ENCODE measurements at places on chromosomes 13 and 19.

- peak; percentile 33 for DNase-seq
Measured at GRCh38 chr19:46288896-46289588, 7.8 kb upstream of the HIF3A start.

DNA sequence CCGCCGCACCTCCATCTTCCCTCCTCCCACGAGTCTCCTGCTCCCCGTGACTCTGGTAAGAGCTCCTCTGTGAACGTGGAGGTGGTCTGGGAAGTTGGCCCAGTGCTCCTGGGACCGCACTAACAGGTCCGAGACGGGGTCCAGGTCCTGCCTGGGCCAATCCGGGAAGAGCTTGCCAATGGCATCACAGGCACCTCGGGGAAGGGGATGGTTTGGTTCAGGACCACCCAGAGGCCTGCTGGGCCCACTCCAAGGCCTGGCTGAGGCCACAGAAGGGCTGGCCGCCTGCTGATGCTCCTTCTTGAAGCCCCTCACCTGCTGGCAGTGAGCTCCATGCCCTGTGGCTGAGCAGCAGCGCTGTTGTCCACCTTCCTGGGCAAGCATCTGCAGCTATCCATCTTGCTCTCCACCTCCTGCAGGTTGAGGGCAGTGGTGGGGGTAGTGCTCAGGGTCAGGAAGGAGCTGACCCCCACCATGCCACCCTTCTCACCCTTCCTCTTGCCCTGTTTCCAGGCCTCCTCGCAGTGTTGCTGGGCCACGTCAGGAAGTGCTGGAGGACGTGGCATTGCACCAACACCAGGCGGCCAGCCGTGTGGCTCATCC is 41.2 kb upstream of the TPM4 start:
- DNase-seq: no peak

DNA sequence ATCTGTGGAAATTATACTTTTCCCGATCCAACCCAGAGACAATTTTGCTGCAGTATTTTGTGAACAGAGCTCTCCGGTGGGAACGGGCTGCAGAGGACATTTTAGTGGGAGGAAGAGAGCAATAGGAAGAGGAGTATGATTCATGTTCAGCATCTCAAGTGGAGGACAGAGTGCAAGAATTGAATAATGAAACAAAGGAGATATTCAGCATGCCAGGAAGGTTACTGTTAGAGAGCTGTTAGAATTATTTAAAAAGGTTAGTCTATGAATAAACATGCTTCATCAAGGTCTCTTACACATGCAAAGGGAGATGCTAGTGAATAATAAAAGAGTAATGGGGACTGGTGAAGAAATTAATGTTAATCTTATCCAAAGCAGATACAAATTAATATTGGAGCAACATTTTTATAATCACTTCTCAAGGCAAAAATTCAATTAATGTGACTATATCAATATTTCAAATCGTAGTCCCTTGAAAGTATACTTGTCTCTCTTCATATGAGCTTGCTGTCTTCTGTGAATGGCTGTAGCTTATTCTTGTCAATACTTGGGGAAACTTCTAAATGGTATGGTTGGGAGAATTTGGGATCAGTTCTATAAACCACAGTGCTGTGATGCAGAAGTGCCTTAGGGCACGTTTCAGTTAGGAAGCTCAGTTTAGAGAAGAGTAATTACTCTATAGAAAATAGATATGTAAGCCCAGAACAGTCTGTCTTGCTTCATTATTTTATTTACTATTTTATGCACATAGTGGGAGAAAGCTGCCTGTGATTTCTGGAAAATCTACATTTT is 1165.8 kb downstream of the OLFM4 start:
- DNase-seq: no peak

GRCh38 chr13:75437582-75438318 is 44.2 kb downstream of the TBC1D4 start:
- DNase-seq: peak; percentile 26

GRCh38 chr19:4369109-4369887 is 25.9 kb downstream of the MPND start:
- peak; percentile 64 for DNase-seq

GRCh38 chr19:28961772-28962500 is 251.0 kb downstream of the UQCRFS1 start:
- DNase-seq: no peak

GRCh38 chr13:94335761-94336526 is 143.5 kb downstream of the DCT start:
- no peak for DNase-seq

- no peak for DNase-seq
Measured at GRCh38 chr19:47499371-47499770, 15.4 kb upstream of the KPTN start.

DNA sequence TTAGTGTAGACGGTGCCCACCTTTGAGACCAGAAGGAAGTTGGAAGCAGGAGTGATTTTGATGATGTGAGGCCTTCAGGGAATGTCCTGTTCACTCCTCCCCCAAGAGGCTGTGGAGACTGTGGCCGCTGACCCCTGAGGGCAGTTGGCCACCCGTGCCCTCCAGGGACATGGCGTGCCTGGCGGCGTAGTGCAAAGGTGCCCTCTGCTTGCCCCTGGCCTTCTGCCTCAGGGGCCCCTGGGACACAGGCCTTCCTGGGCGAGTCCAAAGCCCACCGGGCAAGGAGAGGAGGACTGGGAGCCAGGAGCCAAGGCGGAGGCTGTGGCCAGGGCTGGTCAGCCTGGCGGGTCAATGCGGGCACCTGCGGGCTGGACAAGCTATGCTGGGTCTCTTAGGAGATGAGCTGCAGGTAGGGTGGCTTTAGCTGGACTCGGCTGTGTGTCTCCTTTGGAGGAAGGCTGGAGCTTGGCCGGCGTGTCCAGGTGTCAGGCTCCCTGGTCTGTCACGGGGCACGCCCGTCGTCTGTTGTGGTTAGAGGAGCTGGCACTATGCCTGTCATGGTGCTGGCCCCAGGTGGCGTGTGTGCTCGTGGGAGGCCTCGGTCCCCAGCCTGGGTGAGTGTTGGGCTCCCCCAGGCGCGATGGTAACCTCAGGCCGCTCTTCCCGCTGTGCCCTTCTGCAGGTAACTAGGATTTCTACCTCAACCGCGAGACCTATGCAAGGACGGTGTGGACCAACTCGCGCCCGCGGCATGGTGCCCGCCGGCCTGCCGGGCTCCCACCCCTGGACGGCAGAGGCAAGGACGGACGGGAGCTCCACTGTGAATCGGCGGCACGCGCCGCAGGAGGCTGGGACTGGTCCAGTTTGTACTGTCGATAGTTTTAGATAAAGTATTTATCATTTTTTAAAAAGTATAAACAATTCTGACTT is 6.8 kb downstream of the PLEKHJ1 start:
- no peak for DNase-seq

DNA sequence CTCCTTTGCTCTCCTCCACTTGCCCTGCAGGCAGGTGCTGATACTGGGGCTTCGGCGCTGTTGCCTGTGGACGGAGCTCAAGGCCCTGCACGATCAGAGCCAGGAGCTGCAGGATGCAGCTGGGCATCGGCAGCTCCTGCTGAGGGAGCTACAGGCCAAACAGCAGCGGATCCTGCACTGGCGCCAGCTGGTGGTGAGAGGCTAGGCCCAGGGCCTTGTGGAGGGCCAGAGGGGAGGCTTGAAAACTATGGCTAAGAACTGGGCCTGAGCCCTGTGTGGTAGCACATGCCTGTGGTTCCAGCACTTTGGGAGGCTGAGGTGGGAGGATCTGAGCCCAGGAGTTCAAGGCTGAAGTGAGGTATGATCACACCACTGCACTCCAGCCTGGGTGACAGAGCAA is 6.3 kb downstream of the HAUS5 start:
- no peak for DNase-seq

- DNase-seq: no peak
Measured at GRCh38 chr19:46118136-46118535, 6.4 kb downstream of the IGFL3 start.

DNA sequence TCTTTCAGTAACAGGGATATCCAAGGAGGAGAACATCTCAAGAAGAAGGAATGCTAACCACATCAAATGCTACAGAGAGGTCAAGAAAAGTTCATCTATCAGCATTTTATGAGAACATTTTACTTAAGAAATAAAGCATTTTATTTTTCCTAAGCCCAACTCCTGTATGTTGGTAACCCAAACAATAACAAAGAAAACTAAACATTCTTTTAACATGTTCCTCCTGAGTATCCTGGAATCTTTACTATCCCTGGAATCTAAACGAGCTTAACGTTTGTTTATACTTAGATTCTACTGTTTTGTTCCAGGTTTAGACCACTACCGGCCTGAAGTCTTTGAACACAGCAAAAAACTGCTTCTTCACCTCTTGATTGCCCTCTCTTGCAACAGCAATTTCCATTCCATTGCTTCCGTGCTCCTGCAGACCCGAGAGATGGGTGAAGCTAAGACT is 89.7 kb downstream of the ZAR1L start:
- DNase-seq: no peak

- DNase-seq: no peak
Measured at GRCh38 chr13:33213024-33213768, 72.4 kb downstream of the STARD13 start.

GRCh38 chr13:91331047-91331915 is 16.2 kb upstream of the MIR17HG start:
- DNase-seq: no peak

- DNase-seq: no peak
Measured at GRCh38 chr19:17379221-17379631, 2.1 kb upstream of the PLVAP start.

DNA sequence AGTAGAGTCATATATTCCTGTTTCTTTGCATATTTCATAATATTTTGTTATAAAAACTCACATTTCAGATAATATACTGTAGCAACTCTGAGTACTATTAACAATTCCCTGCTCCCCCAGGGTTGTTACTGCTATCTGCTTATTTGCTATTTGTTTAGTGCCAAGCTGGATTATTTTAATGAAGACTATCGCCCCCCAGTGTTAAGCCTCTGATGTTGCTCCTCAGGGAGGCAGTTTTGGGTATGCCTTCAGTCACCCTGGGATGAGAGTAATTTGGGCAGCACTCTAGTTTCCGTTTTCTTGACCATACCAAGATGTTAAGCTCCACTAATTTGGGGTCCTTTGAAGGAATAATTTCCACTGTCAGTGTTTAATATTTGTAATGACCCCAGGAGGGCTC is 46.0 kb downstream of the MICU2 start:
- DNase-seq: no peak

GRCh38 chr13:114309806-114310410 is 4.4 kb upstream of the CHAMP1 start:
- DNase-seq: no peak

DNA sequence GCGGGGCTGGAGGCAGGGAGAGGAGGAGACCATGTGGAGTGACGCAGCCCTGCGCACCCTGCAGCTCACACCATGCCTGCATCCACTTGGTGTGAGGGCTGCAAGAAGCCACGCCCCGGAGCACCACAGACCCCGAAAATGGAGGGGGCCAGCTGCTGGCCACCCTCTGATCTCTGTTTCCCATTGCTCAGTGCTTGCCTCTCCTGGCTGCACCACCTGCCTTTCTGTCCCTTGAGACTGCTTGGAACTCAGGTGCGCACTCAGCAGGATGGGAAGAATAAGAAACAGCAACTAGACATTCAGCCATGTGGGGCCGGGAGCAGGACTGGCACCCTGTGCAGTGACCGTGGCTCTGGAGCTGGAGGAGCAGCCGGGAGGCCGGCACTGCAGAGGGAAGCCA is 64.0 kb downstream of the ANKRD10 start:
- no peak for DNase-seq

- DNase-seq: no peak
Measured at GRCh38 chr13:80923907-80924306, 583.0 kb upstream of the SPRY2 start.

GRCh38 chr13:44448373-44448772 is 74.7 kb downstream of the SERP2 start:
- DNase-seq: no peak

DNA sequence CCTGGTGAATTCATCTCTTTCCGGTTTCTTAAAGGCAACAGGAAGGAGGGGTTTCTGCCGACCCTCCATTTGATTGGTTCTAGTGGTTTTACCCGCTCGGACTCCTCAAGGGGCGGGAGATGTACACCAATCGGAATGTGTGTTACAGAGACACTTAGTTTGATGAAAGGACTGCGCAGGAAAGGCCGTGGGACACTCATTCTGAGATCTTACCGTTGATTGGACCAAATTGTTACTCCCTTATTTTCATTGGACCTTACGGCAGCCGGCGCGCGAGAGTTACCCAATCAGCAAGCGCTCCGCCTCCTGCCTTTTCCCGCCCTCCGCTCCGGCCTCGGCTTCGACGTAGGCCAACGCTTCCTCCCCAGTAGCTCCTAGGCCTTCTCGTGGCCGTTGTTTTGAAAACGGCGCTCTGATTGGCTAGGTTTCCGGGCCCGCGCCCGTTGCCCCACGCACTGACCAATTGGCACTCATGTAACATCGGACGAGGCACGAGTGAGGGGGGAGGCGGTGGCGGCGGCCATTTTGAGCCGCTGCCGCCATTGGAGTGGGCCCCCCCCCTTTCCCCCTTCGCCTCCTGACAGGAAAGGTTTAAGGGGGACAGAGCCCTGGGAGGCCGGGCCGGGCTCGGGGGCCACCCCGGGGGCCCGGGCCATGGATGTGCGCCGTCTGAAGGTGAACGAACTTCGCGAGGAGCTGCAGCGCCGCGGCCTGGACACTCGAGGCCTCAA is at the start of gene HNRNPUL1:
HNRNPUL1 (plus strand) TSS at position 523 of the 731 bp plus-strand sequence; CDS start at position 655, 132 bp downstream.
- peak; percentile 97 for DNase-seq

- peak; percentile 50 for DNase-seq
Measured at GRCh38 chr19:58562122-58563033, 4.0 kb upstream of the UBE2M start.

DNA sequence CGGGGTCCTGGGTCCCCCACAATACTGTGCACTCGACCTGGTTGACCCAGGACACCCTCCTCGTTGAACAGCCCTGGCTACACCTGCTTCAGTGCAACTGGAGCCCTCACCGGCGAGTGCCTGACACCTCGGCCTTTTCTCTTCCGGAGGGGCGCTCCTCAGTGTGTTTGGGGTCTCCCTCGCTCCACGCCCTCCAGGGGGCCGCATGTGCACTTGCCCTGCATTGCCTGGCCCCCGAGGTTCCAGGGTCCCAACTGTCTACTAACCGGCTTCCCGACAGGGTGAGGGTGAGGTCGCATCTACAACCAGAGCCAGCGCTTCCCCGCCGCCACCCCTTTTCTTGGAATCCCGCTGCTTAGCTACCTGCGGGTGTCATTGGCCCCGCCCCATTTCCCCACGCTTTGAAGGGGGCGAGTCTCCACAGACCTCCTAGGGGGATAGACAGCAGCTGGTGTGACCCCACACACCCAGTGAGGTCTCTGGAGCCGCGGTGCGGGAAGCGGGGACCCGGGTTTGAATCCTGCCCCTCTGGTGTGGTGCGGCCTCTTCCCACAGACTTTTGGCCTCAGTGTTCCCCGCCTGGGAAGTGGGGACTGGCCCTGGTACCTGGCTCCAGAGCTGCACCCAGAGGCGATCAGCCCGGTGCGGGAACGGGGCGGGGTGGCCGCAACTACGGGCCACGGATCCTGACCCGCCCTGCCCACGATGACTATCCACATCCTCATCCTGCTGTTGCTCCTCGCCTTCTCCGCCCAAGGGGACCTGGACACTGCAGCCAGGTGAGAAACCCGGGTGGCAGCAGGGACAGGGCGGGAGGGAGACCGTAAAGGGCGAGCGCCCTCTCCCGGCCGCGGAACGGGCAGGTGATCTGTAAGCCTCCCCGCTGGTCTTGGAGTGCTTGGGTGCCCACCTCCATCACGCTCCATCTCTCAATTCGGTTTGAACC is at the start of gene ADM5:
ADM5 (plus strand) TSS at position 462 of the 946 bp plus-strand sequence; CDS start at position 706, 244 bp downstream.
- no peak for DNase-seq

GRCh38 chr13:54709546-54709945 is 1680.9 kb downstream of the OLFM4 start:
- no peak for DNase-seq

- DNase-seq: no peak
Measured at GRCh38 chr13:101916775-101917474, 464.4 kb downstream of the ITGBL1 start.
